Activated naive CD8-positive, alpha-beta T cell treated with anti-CD3 and anti-CD28 coated beads for 36 hours (primary cell): ENCODE measurements at places on chromosomes 11 and 22. TPM values are rescaled to one million over a fixed set of nuclear protein-coding genes. Genes with fewer than 3 reads are reported as not detected.

DNA sequence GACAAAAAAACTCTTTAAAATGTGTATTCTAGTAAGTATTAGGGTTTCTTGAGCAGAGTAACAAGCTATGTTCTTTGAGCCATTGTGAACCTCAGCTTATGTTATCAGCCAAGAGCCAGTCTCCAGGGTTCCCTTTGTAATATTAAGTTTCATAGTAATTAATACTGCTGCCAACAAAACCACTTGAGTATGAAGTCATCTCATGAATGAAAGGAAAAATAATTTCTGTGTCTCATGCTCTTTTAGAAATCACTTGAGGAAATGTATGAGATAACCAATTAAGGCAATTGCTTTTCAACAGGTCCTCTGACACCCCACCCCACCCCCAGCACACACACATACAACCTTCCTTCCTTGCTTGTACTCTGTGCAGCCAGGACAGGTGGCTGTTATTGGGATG lies 59.9 kb downstream of the BBOX1 start:
- no peaks in the 10 kb centered on the region for H3K4me1 ChIP-seq
- DNase-seq, result no peak
- H3K27me3 ChIP-seq, result peaks cover 6% of the 10 kb centered on the region
- H3K27ac ChIP-seq, result no peak overlapping the region

The ALKBH8 gene
- 19.8 TPM for total RNA-seq

GRCh38 chr22:46769706-46770105 lies 7.3 kb downstream of the TBC1D22A start:
- H3K27me3 ChIP-seq, result no peaks in the 10 kb centered on the region
- peaks cover 22% of the 10 kb centered on the region for H3K36me3 ChIP-seq
- H3K4me1 ChIP-seq, result peaks cover 56% of the 10 kb centered on the region
- H3K4me3 ChIP-seq, result no peak overlapping the region

The PHF21B gene
- 0.10 TPM for total RNA-seq

GRCh38 chr11:120340529-120340928 lies 4.3 kb downstream of the ARHGEF12 start:
- no peak for DNase-seq
- peaks cover 34% of the 10 kb centered on the region for H3K4me1 ChIP-seq
- H3K27ac ChIP-seq, result no peak overlapping the region
- peaks cover 78% of the 10 kb centered on the region for H3K27me3 ChIP-seq

The GAL3ST1 gene
- not detected for total RNA-seq

DNA sequence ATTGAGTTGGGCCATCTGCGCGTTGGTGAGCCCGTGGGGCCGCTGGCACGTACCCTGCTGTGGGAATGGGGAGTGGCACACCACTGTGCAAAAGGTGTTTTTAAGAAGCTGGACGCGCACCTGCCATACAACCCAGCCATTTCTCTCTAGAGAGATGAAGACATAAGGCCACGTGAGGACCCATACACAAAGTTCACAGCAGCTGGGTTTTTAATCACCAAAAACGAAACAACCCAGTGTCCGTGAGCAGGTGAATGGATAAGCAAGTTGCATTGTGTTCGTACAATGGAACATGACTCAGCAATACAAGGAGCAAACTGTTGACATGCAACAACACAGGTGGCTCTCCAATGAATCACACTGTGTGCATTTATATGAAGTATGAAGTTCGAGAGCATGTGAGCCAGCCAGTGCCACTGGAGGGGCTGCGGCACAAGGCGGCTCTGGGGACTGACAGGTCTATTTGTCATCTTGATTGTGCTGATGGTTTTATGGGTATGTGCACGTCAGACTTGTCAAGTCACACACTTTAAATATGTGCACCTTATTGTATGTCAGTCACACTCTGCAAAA lies 30.6 kb upstream of the PANX2 start:
- no peaks in the 10 kb centered on the region for H3K4me1 ChIP-seq
- H3K27me3 ChIP-seq, result peaks cover 18% of the 10 kb centered on the region
- no peak overlapping the region for H3K4me3 ChIP-seq
- no peak overlapping the region for H3K27ac ChIP-seq
- H3K36me3 ChIP-seq, result no peaks in the 10 kb centered on the region

The PNPLA3 gene
- total RNA-seq, result 0.52 TPM

The ANGPTL5 gene
- total RNA-seq, result not detected
